Dermis microvascular lymphatic vessel endothelial cell (primary cell): ENCODE measurements at places on chromosomes 6 and 20. TPM values are rescaled to one million over a fixed set of nuclear protein-coding genes. Genes with fewer than 3 reads are reported as not detected.

Gene TOMM34
- total RNA-seq, result 14.0 and 20.5 TPM in 2 replicates

Gene XKR7
- total RNA-seq, result not detected in 2 replicates

Gene GMPR
- total RNA-seq, result 10.9 and 13.6 TPM in 2 replicates

Gene TAAR1
- not detected in 2 replicates for total RNA-seq

Gene POLR1C
- 31.1 and 31.7 TPM in 2 replicates for total RNA-seq

Gene ZNF831
- total RNA-seq, result under 0.01 and 0.13 TPM in 2 replicates

Gene ULBP3
- total RNA-seq, result 3.9 and 4.0 TPM in 2 replicates

Gene MRPL2
- total RNA-seq, result 11.8 and 13.1 TPM in 2 replicates

Gene MRAP2
- 4.6 and 4.9 TPM in 2 replicates for total RNA-seq

Gene PCMT1
- 102 and 103 TPM in 2 replicates for total RNA-seq

Gene FBXO9
- total RNA-seq, result 18.9 and 33.1 TPM in 2 replicates

Gene MAP7
- 0.51 and 1.0 TPM in 2 replicates for total RNA-seq

Gene SLC17A9
- total RNA-seq, result 5.4 and 6.2 TPM in 2 replicates

Gene COL9A3
- 0.38 and 1.0 TPM in 2 replicates for total RNA-seq

Gene C20orf204
- 5.8 and 6.3 TPM in 2 replicates for total RNA-seq

Gene C2
- total RNA-seq, result 0.13 TPM in 1 of 2 replicates, not detected in the other

Gene PDE7B
- 6.5 and 13.0 TPM in 2 replicates for total RNA-seq

Gene MYL9
- total RNA-seq, result 0.77 and 1.8 TPM in 2 replicates

Gene SLC17A2
- total RNA-seq, result not detected in 2 replicates

Gene CSNK2B
- 76.5 and 99.5 TPM in 2 replicates for total RNA-seq

Gene GJE1
- not detected in 2 replicates for total RNA-seq
